NCI-H1105 (cell line): ENCODE measurements at places on chromosomes 7 and 10.

DNA sequence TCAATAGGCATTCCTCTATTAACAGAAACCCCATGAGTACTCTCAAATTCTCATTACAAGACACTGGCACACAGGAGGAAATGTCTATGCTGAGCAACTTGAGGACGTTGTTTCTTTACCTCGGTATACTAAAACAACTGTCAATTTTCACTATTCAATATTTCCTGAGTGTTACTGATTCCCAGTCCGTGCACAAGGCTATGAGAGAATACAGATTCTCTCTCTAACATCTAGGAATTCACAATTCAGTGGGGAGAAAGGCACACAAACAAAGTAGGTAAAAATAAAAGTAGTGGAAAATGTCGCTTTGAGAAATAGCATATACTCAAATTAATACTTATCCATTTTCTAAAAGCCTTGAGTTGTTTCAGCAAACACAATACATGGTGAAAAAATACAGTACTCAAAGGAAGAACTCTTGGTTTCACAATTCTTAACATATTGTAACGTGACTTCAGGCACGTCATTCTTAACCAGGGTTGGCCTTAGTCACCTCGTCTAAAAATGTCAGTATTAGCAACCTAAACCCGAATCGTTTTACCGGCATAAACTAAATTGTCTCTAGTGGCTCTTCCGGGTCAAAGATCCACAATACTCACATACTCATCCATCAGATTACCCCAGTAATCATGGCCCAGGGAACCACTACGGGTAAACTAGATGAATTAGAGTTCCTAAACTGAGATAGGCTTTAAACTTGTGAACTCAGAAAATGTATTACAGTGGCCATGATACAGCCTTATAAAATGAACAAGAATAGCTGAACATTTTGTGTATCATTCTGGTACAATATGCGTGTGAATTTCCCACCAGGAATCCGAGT is 1.5 kb downstream of the IPMK start:
- DNase-seq, result no peak

DNA sequence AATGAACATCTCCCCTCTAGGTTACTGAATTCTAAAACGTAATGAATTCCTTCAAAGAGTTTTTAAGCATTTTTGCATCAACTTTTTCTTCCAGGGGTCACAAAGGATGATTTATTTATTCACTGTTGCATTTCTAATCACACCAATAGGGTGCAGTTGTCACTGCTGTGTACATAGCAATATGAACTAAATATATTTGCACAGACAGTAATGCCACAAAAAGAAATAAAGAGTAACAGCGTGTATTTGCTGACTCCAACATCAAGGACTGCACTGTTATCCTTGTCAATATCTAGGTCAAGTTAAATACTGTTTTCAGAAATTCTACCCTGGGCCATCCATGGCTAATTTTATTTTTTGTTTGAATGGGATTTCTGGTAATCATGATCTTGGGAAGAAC is 138.0 kb downstream of the FRMD4A start:
- no peak for DNase-seq

GRCh38 chr7:130387628-130388403 is 7.5 kb downstream of the CPA1 start:
- DNase-seq, result no peak

- no peak for DNase-seq
These were observed 230.7 kb upstream of the PODXL start for GRCh38 chr7:131787101-131787500.

DNA sequence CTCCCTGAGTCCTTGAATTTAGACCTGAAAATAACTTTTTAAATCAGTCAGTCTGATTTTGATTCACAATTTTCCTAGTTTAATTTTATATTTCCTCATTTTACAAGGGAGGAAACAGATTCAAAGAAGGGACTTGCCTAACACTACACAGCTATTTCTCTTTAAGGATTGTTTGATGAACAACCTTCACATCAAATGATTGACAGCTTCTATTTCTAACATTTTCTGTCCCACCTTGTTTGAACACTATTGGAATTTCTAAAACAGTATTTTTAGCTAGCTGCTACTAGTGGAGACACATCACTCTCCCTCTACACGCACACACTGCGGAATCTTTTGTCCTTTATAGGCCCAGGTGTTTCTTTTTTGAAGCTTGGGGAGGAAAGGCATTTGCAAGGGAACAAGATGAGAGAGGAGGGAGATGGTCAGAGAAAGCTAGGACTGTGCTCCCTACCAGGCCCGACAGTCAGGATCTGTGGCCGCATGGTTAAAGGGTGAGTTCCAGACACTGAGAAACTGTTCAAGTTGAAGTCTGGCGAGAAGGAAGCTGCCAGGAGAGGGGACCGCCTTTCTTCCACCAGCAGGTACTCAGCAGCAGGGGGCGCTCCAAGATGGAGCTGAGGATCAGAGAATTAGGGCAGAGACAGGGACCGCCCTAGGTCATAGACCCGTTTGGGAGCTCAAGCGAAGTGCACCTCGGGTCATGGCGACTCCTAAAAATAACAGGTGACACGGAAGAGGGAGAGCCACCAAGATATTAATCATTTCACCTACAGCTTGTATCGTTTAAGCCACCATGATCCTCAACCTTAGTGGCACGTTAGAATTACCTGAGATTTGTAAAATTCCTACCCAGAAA is 49.7 kb downstream of the DNAJC12 start:
- DNase-seq, result no peak

DNA sequence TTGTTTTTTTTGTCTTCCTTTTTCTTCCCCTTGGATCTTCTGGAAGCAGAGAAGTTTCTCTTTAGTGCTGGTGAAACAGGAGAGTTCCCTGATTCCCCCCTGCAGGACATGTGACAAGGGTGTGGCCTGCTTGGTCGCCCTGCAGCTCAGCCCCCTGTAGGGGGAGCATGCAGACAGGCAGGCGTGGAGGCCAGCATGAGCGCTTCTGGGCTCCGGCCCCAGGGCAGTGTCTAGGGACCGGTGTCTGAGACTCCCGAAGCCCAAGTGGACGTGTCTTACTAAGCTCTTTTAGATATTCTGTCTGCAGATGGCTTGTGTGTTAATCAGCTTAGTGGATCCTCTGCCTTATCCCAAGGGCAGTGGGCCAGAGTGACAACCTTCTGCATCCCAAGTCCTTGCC is 26.1 kb downstream of the PRSS58 start:
- no peak for DNase-seq

DNA sequence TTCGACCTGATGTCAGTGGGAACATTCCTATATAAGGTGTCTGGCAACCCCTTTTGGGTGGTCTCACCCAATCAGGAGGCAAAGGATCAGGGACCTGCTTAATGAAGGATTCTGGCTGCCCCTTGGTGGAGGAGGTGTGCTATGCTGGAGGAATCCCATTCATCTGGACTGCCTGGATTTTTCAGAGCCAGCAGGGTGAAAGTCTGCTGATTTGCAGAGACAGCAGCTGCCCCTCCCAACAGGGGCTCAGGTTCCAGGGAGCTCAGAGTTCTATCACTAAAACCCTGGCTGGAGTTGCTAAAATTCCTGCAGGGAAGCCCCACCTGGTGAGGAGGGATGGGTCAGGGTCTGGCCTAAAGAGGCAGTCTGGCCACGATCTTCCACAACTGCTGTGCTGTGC is 398.5 kb upstream of the CNTNAP2 start:
- no peak for DNase-seq
